GM12864 (cell line): ENCODE measurements at places on chromosomes 7 and 10.

DNA sequence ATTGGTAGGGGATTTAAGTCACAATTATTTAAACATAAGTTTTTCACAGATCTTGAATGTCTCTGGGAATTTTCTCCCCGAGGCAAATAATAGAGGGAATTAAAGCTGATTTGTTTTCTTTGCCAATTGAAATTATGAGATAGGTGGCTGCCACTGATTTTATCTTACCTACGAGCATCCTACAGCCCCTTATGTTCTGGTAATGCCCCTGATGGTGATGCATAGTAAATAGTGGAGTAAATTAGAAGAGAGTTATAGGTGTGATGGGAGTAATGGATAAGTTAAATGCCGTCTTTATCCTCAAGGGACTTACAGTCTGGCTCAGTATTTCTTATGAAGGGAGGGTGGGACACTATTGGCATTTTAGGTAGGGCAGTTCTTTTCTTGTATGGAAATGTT, 58.1 kb downstream of the HDAC9 start:
- no peak for DNase-seq

DNA sequence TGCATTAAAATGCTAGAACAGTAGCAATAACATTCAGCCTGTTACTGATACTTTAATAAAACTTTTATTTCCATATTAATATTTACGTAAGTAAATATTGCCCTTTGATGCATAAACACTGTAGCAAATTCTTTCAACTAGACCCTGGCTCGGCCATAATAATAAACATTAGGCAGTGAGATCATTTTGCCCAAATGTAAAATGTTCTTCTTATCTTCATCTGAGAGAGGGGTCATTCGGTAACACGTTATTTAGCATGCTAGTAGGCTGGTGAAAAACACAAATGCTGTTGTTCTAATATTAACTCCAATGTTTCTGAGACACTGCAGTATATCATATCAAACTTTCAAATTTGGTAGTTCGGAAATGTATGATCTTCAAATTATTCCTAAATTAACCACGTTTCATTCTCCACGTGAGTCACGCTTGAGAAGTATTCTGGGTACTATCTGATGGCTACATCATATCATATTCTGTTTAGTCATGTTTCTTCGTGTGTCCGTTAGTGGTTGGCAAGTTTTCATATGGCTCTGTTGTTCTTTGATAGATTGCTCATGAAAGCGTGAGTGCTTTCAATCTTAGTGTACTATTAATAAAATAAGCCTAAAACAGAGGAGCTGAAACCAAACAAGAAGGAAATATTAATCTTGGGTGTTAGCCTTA, 145.8 kb downstream of the NSUN6 start:
- no peak for DNase-seq

DNA sequence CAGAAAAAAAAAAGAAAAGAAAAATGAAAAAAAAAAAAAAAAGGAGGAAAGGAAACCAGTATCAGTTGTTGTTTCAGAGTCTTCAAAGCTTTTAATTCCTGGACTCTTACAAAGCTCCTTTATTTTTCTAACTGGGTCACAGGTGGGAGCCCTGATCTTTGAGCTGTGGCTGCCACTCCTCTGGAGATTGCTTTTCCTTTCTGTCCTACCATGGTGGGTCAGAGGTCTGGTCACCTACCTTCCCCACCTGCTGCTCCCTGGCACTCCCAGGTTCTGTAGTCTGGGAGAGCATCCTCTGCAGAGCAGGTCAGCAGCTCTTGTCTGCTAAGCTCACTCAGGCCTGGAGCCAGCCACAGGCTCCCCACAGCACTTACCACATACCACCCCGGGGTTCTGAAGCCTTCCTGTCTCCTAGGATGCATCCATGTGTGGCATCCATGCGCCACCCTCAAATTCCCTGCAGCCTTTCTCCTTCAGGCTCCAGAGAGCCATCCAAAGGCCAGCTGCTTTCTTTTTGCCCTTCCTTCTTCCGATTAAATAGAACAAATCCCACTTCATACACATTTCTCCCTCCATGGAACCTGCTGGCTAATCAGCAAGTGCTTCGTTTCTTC, 73.2 kb upstream of the TPK1 start:
- DNase-seq = no peak

- DNase-seq = no peak
These were observed 243.9 kb downstream of the TNS3 start for GRCh38 chr7:47338026-47338425.

DNA sequence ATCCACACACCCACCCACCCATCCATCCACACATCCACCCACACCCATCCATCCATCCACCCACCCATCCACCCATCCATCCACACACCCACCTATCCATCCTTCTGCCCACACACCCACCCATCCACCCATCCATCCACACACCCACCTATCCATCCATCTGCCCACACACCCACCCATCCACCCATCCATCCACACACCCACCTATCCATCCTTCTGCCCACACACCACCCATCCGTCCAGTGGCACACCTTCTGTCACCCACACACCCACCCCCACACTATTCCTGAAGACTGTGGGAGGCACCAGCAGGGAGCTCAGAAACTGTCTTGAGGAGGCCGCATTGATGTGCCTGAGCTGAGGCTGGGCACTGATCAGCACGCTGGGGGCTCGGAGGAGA, 9.1 kb downstream of the TECPR1 start:
- DNase-seq = no peak

GRCh38 chr7:19262826-19263225, 117.6 kb upstream of the FERD3L start:
- DNase-seq = no peak

DNA sequence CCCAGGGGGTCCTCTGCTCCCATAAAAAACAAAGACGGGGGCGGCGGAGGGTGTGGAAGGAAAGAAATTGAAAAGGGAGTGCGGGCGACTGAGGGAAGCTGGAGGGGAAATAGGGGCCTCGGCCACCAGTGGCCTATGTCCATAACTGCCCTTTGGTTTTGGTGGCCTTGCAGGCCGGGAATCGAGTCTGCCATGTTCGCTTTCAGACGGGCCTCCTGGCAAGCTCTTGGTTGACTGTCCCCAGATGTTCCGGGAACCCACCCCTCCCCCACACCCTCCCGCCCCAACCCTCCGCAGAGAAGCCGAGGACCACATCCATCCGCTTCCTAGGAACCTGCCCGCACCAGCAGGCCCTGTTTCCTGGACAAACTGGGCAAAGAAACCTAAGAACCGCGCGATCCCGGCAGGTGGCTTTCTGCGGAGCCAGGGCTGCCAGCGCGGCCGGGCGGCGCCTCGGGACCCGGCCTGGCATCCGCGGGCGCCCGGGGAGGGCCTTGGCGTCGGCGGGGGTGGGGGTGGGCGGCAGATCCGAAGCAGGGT, 20.0 kb upstream of the GATA3 start:
- DNase-seq = no peak

DNA sequence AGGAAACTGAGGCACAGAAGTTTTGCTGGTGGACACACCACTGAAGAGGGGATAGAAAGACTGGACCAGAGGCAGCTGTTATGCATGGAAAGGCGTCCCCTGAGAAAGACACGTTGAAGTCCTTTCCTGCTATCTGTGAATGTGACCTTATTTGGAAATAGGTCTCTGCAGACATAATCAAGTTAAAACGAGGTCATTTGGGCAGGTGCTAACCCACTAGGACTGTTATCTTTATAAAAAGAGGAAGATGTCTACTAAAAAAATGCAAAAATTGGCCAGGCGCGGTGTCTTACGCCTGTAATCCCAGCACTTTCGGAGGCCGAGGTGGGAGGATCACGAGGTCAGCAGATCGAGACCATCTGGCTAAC, 31.6 kb downstream of the ELMO1 start:
- no peak for DNase-seq

GRCh38 chr7:139931190-139931934, 102.3 kb downstream of the TBXAS1 start:
- no peak for DNase-seq

DNA sequence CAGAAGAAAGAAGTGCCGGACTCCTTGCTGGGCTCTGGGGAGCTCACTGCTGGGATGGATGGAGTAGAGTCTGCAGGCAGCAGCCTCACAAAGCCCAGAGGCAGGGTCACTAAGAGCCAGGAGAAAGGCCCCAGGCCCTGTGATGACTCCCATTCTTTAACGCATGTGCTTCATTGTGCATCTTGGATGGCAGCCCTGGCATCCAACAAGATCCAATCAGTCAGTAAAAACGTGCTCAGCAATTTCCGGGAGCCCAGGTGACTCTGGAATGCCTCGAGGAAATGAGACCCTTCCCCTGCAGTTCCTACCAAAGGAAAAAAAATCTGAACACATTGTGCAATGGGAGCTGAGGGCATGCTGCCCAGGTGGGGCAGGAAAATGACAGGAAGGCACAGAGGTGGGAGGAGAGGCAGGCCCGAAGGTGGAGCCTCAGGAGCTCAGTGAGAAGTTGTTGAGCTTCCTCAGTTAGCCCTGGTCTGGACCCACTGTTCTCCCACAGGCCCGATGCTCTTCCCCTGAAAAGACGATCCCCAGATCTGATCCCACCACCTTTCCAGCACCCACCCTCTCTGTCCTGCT, 60.7 kb upstream of the TMEM72 start:
- DNase-seq = no peak

- no peak for DNase-seq
These were observed 63.9 kb upstream of the PRKCQ start for GRCh38 chr10:6643962-6644361.

- DNase-seq = no peak
These were observed 1.7 kb upstream of the CFAP43 start for GRCh38 chr10:104233817-104234216.

DNA sequence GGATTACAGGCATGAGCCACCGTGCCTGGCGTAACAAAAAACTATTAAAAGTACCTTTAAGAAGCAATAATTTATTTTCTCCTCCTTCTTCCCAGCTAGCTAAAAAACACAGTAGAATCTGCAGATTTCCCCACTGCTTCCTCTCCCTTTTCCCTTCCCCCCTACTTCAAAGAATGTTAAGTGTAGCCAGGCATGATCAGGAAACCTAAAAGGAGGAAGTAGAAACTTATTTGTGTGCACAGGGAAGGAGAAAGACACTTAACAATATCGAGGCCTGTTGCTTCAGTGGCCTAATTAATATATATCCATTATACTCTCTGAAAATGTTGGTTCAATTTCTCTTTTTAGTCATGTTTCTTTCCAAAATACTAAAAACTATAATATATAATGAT, 127.7 kb downstream of the NRBF2 start:
- DNase-seq = no peak

GRCh38 chr7:52830801-52831200, 204.6 kb upstream of the POM121L12 start:
- no peak for DNase-seq

DNA sequence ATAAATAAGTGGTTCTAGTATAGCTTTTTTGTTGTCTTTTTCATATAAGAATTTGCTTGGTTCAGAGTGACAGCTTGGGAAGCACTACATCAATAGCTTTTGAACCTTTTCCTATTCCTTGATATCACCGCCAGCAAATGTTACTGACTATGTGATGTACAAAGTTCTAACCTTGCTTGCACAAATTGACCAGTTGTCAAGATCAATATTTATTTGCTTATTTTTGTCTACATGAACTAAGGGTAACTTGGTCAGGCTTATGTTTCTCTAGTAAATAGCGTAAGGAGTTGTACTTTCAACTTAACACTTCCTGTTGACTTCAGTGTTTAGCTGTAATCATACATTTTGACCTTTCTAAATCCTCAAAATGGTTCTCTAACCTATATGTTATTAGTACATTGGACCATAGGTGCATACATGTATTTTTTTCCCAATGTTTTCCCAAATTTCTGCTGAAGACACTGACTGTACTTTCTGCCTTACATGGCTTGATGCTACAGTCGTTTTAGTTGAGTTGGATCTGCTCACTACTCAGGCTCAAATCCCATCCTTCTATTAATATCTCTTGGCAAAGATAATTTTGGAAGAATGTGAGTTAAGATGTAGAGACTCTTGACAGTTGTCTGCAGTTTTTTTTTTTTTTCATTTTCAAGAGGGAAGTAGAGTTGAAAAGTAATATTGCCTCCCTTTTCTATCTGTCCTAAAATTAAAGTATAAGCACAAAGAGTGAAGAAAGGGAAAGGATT, 239.1 kb upstream of the KAT6B start:
- no peak for DNase-seq

DNA sequence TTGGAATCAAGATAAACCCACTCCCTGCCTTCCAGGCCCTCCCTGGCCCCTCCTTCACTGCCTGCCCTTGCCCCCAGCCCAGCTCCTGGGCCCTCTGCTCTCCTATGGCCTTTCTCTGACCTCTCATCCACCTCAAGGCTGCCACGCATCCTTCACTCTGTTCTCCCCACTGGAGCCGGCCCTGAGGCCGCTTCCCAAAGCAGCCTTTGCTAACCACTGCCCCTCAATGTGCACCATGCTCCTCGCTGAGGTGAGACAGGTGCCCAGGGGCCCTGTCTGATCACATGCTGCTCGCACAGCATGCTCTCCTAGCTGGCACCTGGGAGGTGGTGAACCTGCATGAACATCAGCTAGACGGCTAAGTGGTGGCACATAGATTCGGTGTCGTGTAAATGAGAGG, 138.5 kb upstream of the RET start:
- no peak for DNase-seq

GRCh38 chr7:36487756-36488336, 98.2 kb downstream of the ANLN start:
- peak; percentile 5 for DNase-seq

DNA sequence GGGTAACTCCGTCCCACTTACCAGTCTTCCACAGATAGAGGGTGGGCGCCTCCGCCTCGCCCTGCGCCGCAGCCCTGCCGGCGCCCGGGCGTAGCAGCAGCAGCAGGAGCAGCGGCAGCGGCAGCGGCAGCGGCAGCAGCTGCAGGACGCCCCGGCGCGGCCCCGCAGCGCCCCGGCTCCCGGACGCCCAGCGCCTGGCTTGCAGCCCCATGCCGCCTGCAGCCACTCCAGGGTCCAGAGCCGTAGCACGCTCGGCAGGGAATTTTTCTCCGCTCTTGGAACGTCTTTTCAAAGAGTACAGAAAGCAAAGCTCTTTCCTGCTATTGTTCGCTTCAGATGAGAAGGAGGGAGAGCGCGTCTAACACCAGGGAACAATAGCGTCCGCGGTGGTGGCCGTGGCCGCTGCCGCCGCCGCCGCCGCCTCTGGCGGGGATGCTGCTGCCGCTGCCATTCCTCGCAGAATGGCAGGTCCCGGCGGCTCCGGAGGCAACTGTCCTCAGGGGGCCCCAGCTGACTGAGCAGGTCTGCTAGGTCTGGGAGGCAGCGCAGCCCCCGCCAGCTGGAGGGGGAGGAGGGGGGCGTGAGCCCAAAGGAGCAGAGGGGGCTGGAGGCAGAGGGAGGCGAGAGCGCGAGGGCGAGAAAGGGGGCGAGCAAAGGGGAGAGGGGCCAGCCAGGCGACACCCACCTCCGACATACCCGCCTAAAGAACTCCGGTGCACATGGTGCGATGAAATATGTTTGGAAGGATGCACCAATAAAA, at the start of gene THSD7A:
THSD7A (minus strand) TSS at position 463 of the 760 bp plus-strand sequence; CDS start at position 211, 252 bp downstream.
- no peak for DNase-seq

DNA sequence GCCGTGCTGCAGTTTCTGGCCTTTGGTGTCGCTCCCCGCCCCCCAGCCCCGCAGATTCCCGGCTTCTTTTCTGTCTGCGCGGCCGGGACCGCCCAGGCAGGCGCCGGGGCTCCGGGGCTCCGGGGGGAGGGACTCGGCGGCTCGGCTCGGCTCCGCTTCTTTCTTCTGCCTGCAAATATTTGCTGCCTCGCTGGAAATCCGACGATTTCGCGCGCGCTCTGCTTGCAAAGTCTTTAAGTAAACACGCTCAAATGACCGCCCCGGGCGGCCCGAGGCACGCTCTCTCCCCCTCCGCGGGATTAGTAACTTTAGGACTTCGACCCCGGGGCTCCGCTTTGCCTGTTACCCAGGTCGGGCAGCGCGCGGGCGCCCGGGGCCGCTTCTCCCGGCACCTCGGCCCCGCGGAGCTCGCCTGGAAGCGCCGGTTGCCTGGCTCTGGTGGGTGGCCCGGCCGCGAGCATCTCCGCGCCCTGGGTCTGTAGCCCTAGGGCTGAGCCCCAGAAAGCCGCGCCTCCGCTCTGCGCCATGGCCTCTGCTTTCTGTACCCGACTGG, 3.9 kb upstream of the GATA3 start:
- no peak for DNase-seq
